ENCODE measurements at places on chromosomes 16 and 17.

- no peak for DNase-seq
These were observed 22.6 kb downstream of the SRCAP start for GRCh38 chr16:30721606-30722005.

DNA sequence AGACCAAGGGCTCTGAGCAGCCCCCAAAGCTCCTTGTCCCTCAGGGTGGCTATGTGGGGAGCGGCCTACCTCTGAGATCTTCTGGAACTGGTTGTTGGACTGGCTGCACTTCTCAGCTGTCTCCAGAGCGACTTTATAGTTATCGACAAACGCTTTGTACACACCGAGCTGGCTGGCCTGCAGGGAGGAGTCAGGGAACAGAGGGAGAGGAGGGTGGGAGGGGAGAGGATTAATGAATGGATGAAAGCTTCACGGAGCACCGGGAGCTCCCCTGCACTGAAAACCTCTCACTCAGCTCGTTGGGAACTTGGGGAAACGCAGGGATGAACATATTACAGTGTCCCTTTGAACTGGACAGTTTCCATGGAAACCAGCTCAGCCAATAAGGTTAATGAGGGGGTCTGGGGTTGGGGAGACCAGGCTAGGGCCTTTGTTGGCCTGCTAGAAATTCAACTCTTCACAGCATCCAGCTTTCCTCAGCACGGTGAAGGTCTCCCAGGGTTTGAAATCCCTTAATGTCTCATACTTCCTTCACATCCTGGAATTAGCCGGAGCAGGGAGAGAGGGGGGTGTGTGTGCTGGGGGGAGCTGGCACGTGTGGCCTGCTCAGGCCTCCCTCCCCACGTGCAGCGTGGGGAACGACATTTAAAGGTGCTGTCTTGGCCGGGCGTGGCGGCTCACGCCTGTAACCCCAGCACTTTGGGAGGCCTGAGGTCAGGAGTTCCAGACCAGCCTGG is 86.7 kb downstream of the TIMM22 start:
- no peak for DNase-seq

DNA sequence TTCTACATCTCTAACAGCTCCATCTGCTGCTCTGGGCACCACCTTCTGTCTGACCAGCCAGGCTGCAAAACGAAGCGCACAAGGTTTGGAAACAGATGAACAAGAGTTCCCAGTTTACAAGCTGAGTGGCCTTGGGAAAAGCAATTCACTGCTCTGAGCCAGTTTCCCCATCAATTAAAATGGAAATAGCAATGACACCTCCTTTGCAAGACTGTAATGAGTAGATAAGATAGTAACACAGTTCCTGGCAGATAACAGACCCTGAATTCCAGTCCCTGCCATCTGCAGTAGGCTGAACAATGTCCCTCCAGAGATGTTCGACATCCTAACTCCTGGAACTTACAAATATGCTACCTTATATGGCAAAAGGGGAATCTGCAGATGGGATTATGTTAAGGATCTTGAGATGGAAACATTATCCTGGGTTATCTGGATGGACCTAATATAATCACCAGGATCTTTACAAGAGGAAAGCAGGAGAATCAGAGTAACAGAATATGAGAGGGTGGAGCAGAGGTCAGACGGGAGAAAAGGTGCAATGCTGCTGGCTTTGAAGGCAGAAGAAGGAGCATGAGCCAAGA is 27.9 kb downstream of the CPPED1 start:
- no peak for DNase-seq

DNA sequence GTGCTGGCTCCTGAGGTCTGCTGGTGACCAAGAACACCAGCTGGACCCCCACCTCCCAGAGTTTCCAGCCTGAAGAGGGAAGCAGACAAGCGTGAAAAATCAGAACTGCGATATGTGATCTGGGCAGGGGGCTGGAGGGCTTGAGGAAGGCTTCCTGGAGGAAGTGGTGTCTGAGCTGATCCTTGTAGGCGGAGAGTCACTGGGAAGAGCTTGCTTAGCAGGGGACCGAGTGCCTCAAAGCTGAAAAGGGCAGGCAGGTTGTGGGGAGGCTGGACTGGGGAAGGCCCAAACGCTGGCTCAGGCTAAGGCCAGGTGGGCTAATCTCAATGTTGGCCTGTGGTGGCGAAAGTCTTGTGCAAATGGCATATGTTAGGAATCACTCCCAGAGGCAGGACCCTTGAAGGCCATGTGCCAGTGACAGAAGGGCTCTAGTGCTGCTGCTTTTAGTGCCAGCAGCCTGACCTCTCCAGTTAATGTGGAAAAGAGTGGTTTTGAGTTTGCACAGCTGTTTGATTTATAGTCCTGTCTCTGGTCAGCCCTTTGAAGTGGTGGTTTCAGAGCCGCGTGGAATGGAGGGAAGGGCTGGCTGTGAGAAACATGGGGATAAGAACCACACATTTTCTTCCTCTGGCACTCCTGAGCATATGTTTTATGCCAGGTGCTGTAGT is 85.3 kb upstream of the LGALS9 start:
- peak; percentile 49 for DNase-seq

DNA sequence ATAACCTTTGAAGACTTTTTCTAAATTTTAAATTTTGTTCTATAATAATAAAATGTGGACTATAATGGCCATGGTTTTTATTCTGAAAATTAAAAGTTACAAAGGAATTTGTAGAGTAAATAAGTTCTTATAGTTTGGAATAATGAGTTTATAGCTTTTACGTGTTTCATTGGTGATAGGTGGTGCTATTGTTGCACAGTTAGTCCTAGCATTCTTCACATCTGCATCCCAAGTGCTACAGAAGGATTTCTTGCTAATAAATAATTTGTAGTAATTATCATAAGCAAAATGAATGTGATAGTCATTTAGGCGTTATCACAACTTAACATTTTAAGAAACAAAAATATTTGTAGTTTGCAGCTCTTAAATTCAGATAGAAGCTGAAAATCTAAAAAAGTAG is 67.9 kb downstream of the BCAS3 start:
- no peak for DNase-seq

DNA sequence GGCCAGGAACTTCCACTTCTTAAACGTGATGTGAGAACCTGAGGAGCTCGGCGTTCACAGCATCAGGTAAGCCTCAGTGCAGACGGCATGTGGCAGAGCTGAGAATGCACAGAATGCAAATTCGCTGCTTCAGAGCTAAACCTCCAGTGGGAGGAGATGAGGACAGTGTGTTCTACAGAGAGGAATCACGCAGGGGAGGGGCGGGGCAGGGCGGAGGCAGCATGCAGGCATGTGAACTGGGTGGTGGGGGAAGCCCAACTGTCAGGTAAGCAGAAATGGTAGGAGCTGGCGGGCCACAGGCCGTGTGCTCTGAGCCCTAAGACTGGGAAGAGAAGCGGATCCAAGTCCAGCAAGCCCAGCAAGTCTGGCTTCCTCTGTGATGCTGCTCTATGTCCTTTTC is 94.7 kb downstream of the ZNF778 start:
- no peak for DNase-seq

DNA sequence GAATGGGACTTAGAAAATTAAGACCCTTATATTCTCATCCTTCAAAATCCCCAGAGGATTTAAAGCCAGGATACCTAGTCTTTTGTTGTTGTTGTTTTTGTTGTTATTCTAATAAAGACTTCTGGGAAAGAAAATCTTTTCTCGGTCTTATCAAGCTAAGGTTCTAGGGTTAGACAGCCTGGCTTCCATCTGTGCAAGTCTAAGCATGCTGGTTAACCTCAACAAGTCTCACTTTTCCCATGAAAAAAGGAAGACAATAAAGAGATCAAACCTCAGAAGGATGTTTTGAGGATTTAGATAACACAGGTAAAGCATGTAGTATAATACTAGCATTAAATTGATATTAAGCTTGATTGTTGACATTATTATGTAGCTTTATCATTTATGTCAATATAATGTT is 486.4 kb upstream of the SOX9 start:
- no peak for DNase-seq

GRCh38 chr16:693364-693763 is 3.2 kb upstream of the WDR24 start:
- no peak for DNase-seq

DNA sequence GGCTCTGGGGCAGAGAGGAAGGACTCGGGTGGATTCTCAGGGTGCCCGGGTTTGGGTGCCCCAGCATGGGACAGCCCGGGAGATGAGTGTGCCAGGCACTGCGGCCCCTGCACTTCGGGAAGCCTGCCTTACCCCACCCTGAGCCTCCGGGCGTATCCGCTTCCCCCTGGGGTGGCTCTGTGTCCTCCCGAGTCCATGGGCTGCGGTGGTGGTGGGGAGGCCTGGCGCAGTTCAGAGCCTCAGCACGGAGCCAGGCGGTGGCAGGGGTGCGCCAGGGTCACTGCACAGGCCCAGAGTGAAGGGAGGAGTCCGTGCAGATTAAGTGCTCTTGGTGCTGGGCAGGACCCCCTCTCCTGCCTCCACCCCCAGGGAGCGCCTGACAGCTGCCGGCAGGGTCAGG is 20.7 kb downstream of the MYBBP1A start:
- DNase-seq: no peak

DNA sequence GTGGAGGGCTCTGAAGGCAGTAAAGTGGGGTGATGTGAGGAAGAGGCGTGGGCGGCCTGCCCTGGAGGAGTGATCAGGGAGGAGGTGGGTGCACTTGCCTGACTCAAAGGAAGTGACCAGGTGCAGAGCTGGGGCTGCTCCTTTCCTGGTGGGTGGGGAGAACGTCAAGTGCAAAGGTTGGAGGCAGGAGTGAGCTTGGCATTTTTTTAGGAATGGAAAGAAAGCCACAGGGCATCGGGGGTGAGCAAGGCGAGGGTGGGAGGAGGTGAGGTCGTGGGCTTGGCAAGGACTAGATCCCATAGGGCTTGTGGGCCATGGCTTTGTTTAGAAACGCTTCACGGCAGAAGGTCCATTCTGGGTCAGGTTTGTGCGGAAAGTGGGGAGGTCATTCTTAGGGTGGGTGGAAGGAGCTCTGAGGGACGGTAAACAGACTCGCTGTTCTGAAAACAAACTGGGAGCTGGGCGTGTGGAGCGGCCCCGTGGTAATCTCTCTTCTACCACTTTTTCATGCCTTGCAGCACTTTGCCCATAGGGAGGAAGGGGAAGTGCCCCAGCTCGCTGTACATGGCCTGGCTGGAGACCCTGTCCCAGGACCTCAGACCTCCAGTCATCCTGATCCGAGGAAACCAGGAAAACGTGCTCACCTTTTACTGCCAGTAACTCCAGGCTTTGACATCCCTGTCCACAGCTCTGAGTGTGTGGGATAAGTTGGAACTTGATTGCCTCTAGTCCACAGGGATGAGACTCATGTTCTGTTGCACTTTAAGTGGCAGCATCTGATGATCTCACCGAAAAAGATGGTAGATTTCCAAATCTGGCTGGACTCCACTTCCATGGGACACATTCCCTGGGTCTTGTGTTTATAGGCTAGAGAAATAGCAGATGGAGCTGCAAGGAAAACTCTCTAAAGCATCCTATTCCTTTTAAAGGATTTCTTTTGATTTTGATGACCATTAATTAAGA is 18.9 kb upstream of the HERPUD1 start:
- DNase-seq: no peak

DNA sequence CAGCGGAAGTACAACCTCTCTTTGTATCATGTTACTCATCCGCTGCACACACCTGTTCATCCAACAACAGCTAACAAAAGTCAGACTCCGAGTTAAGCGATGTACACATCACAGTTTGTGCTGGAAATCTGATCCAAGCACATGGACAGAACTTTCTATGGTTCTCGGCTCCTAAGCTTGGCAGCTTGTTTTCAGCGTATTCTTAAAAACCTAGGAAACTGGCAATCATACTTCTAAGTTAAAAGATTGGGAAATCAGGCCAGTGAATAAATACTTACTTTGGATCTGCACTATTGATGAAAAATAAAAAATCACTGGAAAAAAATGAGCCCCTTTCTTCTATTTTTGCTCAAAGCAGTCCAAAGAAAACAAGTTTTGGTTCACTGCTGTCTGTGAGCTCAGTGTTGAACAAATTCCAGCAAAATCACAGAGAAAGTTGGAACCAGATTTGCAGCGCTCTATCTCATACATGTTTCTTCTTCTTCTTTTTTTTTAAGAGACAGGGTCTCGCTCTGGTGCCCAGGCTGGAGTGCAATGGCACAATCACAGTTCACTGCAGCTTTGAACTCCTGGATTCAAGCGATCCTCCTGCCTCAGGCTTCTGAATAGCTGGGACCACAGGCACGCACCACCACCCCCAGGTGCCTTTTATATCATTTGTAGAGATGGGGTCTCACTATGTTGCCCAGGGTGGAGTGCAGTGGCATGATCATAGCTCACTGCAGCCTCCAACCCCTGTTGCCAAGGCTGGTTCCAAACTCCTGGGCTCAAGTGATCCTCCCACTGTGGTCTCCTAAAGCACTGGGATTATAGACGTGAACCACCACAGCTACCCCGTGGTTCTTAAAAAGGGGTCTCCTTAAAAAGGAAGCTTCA is 71.6 kb upstream of the CREBBP start:
- DNase-seq: peak; percentile 9

GRCh38 chr17:32289471-32290070 is 23.9 kb downstream of the RHBDL3 start:
- DNase-seq: no peak

DNA sequence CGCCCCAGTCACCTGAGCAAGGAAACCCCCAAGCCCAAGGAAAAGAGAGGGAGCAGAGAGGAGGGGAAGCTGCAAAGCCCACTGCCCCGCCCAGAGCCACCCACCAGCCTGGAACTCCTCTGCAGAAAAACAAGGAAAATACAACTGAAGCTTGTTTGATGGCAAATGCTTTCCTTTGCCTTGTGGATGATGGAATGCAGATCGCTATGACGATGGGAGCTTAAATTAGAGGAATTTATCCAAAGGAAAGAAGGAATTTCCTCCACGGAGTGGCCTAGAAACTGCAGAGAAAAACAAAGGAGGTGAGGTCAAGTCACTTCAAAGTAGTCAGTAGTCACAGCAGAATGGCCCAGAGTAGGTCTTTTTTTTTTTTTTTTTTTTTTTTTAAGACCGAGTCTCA is 31.5 kb upstream of the ASGR2 start:
- no peak for DNase-seq

- no peak for DNase-seq
These were observed 12.2 kb upstream of the DUS1L start for GRCh38 chr17:82077617-82078358.

DNA sequence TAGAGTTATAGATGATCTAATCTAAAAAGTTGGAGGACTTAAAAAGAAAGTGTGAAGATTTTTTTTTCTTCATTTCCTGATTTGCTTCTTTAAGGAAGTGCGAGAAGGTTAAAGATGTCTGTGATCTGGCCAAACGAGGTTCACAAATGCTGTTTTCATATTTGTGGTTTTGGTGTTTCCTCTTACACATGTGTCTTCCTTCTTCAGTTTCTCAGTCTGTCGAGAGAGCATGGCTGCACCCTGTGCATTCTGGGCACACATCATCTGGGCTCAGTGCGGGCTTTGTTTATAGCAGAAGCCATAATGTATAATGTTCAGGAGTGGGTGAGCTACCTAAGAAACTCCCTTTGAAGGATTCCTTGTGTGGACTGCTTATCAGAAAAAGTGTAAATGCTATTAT is 260.4 kb upstream of the TBX2 start:
- no peak for DNase-seq

- DNase-seq: no peak
These were observed 15.9 kb downstream of the PSMB3 start for GRCh38 chr17:38768417-38768816.

GRCh38 chr16:75216127-75216526 is 2.7 kb upstream of the CTRB1 start:
- DNase-seq: no peak
